ENCODE measurements at places on chromosomes 4 and X.
A peak's percentile ranks its signal among the peaks of the same experiment; 100 is the strongest.

GRCh38 chrX:57680160-57680559, at the start of gene NLRP2B:
Gene NLRP2B, minus strand, starts transcription at chrX:57680260.
- no peak for DNase-seq

DNA sequence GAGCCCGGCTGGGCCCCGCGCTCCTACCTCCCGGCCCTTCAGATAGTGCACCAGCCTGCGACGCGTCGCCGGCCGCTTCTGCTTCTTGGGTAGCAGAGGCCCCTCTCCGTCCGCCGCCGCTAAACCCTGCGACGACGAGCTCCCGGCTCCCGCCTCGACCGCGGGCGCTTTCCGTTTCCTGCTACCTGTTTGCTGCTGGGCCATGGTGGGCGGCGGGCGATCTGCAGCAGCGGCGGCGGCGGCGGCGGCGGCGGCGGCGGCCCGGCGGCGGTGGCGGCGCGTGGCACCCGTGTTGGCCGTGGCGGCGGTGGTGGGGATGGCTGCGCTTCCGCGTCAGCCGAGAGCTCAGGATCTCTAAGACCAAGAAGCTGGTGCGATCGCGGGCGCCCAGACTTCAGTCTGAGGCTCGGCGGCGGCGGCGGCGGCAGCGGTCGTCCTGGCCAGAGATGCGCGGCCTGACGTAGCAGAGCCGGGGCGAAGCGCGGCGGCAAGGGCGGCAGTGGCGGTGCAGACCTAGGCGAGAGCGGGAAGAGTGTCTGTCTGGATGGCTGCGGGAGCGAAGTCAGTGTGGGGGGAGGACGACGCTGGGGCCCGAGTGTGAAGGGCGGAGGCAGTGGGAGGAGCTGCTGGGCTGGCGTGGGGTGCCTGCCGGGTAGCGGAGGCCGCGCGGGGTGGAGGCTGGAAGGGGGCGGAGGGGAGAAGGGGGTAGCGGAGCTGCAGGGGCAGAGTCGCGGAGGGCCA, at the start of gene DCAF12L2:
TSS of gene DCAF12L2 (minus strand) at position 569 of the 741 bp plus-strand sequence. CDS start at position 204, 365 bp downstream.
- DNase-seq = no peak

- no peak for DNase-seq
These were observed 27.4 kb upstream of the CCSER1 start for GRCh38 chr4:90099812-90100211.

DNA sequence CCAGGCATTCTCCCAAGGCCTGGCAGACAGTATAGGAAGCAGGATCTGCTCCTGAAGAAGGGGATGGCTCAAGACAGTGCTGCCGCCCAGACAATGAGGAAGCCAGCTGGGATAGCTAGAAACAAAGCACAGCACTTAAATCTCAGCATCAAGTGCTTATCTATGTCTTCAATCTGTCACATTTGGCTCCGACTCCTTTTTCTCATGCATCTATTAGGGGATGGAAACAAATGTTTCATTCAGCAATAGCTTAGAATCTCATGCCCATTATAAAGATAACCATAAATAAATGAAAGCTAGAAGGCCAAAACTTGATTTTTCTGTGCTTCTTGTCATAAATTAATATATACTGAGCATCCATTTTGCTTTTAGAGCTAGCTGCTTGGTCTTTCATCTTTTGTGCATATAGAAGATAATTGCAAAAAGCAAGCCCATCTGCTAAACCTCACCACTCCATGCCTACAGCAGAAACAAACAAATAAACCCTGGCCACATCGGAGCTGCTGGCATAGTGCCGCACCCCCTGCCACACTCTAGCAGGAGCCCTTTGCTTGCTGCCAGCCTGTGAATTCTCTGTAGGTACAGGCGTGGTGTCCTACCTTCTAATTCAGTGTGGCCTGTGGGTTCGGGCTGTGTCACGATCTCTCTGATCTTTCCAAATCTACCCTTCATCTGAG, 75.9 kb downstream of the AASDH start:
- no peak for DNase-seq

- DNase-seq = peak; percentile 55
These were observed 14.1 kb downstream of the HPSE start for GRCh38 chr4:83320548-83320947.

- no peak for DNase-seq
These were observed 53.6 kb downstream of the PAQR3 start for GRCh38 chr4:78885598-78885997.

DNA sequence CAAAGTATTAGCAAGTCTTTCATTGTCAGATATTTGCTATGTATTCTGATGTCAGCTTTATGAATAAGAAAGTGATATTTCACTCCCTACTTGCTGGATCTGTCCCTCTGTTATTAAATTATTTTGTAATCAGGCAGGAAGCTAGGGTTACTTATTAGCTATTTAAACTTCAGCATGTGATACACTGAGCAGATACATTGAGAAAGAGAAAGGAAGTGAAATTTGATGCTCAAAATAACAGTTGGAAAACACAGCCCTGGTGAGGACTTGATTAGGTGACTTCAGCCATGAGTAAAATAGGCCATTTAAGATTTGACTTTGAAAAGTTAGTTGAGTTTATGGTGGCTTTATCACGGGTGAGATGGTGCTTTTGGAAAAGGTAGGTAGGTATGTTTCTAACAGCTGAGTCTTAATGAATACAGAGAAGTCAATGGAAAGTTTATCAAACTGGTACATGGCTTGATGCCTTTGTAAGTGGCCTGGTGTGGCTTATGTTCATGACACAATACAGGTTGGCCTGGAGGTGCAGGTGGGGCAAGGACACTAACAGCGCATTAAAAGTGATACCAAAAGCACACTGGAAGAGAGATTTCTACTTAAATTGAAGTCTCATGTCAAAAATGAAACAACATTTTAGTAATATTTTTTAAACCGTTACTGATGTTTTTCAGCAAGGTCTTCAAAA, 321.2 kb upstream of the SPOCK3 start:
- no peak for DNase-seq

DNA sequence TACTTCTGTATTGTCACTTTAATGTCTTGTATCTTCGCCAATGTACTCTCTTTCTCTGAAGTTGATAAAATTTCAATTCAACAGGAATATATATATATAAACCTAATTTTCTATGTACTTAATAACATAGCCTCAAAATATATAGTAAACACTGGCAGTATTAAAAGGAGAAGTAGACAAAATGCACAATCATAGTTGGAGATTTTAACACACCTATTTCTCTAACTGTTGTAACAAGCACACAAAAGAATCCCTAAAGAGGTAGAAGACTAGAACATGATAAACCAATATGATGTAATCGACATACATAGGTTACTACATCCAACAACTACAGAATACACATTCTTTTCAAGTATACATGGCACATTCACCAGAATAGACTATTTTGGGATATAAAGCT, 65.5 kb downstream of the ZNF81 start:
- DNase-seq = no peak

GRCh38 chr4:155929833-155930232, 23.8 kb downstream of the CTSO start:
- DNase-seq = no peak

DNA sequence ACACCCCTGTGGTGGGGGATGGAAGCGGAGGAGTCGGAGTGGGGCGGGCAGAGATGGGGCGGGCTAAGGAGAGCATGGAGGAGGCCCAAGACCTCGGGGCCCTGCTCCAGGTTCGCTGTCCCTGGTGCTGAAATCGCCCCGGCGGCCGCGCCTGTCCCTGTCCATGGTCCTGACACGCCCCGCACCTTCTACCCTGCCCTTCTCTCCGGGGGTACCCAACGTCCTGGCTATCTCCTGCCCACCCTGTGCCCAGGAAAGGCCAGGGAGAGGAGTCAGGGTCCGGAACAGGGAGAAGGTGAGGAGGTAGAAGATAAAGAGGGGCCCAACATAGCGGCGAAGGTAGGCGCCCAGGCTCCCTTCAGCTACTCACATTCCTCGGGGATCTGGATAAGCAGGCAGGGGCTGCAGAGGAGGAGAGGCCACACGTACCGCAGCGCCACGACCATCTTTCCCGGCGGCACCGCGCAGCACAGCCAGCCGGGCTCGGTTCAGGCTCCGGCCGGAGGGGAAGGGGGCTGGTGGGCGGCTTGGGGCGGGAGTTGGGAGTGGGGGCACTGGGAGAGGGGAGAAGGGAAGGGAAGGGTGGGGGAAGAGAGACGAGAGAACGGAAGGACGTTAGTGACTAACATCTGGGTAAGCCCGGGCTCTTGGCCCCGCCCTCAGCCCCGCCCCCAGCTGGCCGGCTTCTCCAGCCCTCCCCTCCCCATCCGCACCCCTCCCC, 10.4 kb downstream of the L1CAM start:
- peak; percentile 68 for DNase-seq

- DNase-seq = no peak
These were observed 94.5 kb downstream of the FNIP2 start for GRCh38 chr4:158863296-158863695.

DNA sequence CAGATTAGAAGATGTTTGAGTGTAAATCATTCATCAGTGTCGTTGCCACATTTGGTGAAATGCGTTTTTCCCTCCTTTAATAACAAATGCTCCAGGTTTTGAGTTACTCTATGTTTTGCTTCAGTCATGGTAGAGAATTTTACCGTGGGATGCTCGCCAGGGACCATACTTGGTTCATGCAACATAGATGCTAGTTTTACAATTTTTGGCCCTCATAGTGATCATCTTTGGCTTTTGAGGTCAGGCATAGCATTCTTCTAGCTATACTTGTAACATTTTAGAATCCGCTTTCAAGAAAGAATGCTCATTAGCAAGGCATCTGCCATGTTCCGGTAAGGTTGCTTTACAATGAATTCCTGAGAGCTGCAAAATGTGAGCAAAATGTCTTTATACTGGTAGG, 147.2 kb downstream of the SPCS3 start:
- no peak for DNase-seq

DNA sequence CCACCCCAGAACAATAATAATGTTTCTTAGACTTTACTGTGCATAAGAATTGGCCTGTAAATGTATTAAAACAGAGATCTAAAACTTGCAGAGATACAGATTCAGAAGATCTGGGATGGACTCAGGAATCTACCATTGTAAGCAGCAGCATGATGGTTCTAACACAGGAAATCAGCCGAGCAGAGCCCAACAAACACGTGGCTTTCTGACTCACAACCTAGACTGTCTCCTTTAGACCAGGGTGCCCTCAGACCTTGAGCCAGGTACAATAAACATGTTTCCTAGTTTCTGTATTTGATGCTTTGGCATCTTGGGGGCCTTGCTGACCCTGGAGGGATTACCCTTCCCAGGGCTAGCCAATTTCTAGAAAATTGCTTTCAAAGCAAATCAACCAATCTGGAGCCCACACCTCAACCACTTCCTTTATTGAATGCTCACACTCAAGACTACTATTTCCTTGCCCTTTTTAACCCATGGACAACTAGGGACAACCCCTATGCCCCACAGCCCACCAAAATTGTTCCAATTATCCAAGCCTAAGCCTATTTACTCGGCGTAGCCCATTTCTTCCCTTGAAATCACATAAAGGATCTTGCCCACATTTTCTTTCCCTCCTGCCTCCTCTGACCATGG, 80.5 kb downstream of the TBC1D9 start:
- DNase-seq = no peak

DNA sequence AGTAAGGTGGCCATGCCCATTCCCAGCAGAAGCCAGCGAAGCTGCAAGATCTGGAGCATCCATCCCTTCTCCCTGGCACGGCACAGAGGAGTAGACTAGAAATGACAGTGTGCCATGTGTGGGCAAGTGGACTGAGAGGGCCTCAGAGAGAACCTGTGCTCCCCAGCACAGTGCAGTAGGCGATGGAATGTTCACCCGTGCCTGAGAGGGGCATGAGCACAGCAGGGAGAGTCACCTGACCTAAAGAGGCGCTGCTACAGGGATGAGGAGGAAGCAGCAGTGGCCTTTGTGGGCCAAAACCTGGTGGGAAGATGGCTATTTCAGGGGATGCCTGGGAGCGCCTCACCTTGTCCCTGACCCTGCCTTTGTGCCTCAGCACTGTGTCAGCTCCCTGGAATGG, 8.0 kb upstream of the CDKN2AIP start:
- no peak for DNase-seq

GRCh38 chr4:19944806-19945205, 306.9 kb upstream of the SLIT2 start:
- DNase-seq = no peak

- DNase-seq = no peak
These were observed 1056.4 kb downstream of the ADGRL3 start for GRCh38 chr4:62256479-62256878.

GRCh38 chr4:131426023-131426758, 1722.9 kb upstream of the PCDH10 start:
- DNase-seq = no peak

- no peak for DNase-seq
These were observed 259.9 kb upstream of the JADE1 start for GRCh38 chr4:128549636-128550035.

DNA sequence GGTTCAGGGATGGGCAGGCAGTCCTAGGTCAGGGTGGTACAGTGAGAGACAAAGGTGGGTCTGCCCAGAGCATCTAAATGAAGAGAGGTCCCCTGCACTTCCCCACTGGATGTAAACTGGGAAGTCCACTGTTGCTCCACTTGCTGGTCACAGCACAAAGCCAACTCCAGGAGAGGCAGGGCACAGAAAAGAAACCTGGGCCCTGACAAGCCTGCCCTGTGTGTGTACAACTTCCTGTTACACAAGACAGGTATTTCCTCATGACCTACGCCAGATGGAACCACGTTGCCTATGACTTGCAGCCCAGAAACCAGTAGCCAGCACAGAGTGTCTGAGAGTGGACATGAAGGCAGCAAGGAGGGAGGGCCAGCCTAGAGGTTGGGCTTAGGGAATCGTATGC, 161.8 kb downstream of the SH3KBP1 start:
- peak; percentile 46 for DNase-seq

DNA sequence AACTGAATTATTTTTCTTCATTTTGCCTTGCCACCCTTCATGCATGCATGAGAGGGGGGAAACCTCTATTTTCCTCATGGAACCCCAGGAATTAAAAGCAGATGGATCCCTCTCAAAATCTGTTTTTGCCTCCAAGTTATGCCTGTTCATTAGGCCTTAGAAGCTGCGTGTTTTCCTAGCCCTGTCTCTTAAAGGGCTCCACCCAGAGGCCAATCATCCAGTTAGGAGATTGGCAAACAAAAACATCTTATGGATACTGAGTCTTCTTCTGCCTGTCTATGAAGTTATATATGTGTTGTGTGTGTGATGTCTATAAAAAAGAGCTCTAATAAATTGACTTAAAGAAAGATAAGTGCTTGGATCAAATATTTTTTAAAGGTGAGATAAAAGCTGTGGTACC, 142.9 kb downstream of the ANAPC10 start:
- DNase-seq = no peak

- no peak for DNase-seq
These were observed 12.1 kb upstream of the PLAC1 start for GRCh38 chrX:134670134-134670924.

GRCh38 chr4:153318696-153319320, 25.7 kb upstream of the MND1 start:
- no peak for DNase-seq

GRCh38 chr4:134470544-134470943, 269.0 kb upstream of the PABPC4L start:
- DNase-seq = no peak

- no peak for DNase-seq
These were observed 36.7 kb upstream of the ANK2 start for GRCh38 chr4:113012786-113013185.
